ENCODE measurements at places on chromosomes 7 and 10. TPM values are rescaled to one million over a fixed set of nuclear protein-coding genes. Genes with fewer than 3 reads are reported as not detected.

CAMK2B gene
- 4.4 TPM for total RNA-seq

TAS2R38 gene
- not detected for total RNA-seq

SLC12A9 gene
- 34.3 TPM for total RNA-seq

PSD gene
- total RNA-seq = 0.16 TPM

PLAC9 gene
- total RNA-seq = 113 TPM

SLC26A4 gene
- total RNA-seq = 3.5 TPM

URGCP gene
- total RNA-seq = 38.0 TPM

HABP2 gene
- not detected for total RNA-seq

REEP3 gene
- 57.7 TPM for total RNA-seq

DNA sequence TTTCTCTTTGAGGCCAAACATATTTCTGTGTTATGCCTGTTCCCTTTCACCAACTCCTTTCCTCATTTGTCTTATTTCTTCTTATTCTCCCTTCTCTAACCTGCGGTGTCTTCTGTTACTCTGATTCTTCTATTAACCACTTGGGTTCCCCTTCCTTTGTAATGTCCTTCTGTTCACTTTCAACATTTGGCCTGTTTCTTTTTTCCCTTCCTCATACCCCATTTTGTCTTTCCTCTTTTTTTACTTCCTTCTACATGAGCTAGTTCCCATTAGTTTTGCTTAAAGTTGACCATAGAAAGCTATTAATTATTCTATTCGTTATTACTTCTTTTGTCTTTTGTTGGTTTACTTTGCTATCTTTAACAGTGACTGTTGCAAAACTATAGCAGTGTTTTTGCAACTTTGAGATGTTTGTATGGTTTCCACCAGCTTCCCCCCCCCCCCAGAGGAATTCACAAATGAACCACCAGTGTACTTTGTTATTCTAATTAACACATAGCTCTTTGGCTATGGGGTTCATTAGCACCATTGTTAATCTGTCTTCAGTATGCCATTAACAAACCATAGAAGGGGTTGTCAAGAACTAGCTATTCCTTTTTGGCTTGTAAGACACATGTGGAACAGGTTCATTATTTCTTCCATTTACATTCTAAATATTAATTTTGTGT, 2.9 kb downstream of the LRGUK start:
- no peak for DNase-seq

DNA sequence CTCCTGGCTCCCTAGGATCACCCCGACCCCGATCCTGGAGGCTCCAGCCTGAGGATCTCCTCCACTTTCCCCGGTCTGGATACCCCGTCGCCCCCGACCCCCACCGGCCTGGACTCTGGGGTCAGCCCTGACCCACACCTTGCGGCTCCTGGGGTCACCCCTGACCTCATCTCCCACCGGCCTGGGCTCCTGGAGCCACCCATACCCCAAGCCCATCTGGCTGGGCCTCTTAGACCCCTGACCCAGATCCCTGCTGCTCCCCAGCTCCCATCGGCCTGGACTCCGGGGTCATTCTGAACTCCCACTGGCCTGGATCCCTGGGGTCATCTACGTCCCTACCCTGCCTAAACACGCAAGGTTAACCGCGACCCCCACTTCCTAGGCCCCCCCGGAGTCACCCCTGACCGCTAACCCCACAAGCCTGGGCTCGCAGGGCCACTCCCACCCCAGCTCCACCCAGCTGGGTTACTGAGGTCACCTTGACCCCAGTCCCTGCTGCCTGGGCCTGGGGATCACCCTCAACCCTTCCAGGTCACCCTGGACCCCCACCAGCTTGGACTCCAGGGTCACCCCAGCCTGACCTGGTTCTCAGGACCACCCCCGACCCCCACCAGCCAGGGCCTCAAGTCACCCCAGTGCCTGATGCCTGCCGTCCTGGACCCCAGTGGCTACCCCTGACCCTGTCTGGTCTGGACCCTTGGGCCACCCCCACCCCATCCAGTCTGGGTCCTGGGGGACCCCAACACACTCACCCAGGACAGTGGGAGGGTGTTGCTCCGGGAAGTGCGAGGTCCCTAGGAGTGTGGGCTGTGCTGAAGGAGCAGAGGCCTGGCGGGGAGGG, 1.2 kb downstream of the FOXK1 start:
- DNase-seq = peak; percentile 82

DNA sequence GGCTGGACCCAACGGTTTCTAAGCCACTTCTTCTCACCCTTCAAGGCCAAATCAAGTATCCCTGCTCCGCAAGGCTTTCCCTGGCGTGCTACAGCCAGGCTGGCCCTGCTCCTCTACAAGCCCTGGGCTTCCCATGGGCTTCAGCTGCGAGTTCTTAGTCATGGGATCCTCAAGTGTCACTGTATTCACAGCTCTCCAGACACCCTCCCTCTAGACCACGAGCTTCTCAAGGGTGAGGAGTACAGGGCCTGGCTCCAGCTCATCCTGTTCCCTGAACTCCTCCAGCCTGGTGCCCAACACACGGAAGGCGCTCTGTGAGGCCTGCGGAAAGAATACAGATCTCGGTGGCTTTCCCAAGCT, 38.8 kb downstream of the FAM53B start:
- peak; percentile 42 for DNase-seq

DNA sequence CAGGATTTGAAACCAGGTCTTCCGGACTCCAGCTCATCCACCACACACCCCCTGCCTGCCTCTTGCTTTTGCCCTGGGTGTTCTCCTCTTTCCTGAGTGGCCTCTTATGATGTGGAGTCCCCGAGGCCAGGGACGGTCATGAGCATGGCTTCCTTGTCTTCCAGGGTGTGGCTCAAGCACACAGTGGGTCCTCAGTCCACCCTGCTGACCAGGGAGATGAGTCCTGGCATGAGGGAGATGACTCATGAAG, 32.8 kb downstream of the DNAJB12 start:
- DNase-seq = no peak

- no peak for DNase-seq
Observed at GRCh38 chr10:100382553-100382952, 35.5 kb downstream of the SCD start.

DNA sequence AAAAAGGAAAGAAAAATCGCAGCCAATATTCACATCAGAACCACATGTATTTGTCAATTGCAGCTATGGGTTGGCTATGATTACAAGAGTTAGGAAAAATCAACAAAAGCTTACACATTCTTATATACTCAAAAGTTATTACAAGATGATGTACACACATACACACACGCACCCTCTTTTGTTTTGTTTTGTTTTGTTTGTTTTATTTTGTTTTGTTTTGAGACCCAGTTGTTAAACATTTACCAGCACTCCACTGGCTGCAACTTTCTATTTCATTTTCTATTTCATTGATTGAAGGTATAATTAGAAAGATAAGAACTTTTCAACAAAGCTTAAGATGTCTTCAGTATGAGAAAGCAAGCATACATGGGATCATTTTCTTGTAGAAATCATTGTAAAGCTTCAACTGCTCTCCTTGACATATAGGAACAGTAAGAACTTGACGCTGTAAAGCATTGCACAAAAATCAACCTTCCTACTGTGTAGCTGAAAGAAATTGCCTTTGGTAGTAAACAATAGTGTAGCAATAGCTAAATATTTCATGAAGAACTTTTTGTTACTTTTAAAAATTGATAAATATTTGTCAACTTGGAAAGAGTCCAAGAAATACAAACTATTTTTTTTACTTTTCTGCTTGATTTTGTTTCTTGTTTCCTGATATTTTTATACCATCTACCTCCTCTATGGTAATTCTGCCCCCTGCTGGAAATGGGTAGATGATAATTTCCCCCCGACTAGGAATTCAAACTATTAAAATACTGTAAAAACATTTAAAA, 205.9 kb downstream of the MBL2 start:
- no peak for DNase-seq

GRCh38 chr10:63173468-63174232, 40.5 kb downstream of the NRBF2 start:
- no peak for DNase-seq

GRCh38 chr10:12448340-12448728, 99.0 kb downstream of the CAMK1D start:
- no peak for DNase-seq

- no peak for DNase-seq
Observed at GRCh38 chr10:15324611-15325010, 46.5 kb downstream of the FAM171A1 start.

GRCh38 chr7:41621953-41622831, 80.7 kb downstream of the INHBA start:
- DNase-seq = no peak

DNA sequence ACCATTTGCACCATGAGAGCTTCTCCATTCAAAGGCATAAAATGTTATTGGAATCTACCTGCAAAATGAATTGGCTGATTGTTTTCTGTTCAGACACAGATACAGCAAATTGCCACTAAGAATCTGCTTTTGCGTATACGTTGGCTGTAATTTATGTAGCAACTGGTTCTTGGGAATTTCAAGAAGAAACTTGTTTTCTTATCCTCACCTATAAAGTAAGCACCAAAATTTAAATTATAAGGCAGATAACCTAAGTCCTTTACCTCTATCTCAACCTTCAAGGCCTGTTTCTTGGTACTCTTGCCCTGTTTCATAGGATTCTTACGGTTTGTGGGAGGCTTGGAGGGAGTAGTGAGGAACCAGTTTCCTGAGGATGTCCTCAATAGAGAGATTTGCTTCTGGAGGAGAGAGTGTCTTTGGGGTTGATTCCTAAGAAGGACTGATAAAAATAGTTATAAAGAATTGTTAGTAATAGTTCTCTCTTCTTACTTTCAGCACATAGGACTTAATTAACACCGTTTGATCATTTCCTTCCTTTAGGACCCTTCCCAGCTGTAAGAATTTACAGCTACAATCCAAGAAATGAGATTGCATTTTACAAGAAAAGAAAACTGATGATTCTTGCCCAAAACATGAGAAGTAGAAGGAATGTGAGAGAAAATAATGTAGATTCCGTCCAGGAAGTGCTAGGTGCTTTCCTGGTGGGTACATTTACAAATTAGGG, 2.0 kb downstream of the STAMBPL1 start:
- no peak for DNase-seq

- DNase-seq = no peak
Observed at GRCh38 chr7:80548840-80549530, 37.1 kb upstream of the GNAT3 start.

- DNase-seq = no peak
Observed at GRCh38 chr10:7700577-7701125, 2.5 kb upstream of the ITIH2 start.

- peak; percentile 39 for DNase-seq
Observed at GRCh38 chr7:98879198-98879978, 1.1 kb downstream of the TRRAP start.

- DNase-seq = no peak
Observed at GRCh38 chr7:41999736-42000283, 237.2 kb downstream of the GLI3 start.

DNA sequence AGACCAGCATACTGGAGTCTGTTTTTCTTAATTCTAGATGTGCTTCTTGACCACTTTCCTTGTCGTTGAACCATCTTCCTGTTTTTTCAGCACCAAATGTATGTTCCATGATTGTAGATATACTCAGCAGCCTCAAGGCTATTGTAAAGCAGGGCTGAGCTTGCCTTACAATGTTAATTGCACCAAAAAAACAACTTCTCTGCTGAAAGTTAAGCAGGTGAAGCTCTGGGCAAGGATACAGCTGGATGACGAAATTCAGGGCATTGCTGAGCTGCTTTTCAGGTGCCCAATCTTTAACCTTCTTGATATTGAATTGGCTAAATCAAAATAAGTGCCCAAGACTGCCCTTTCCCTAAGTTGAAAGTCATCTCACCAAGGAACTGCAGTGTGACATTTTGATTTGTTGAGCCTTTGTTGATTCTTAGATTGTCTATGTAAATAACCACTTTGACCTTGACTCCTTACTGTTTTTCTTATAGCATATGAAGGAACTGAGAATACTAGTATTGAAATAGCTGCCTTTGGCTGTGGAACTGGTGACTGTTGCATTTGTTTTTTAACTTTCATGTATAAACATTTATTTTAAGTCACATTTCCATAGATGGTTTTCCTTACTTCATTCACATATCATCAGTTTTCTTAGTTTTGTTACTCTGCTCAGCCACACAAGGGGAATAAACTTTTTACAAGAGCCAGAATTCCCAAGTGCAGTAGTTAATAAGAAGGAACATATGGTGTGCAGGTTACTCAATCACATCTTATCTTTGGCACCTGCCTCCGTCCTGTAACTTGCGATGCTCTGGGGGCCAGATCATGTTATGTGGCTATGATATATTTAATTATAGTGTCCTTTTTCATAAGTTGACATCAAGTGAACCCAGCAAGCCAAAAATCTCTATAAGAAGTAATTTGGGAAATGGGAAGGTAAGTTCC, 3.1 kb downstream of the AHCYL2 start:
- DNase-seq = no peak

- no peak for DNase-seq
Observed at GRCh38 chr10:78663721-78664120, 405.0 kb upstream of the ZMIZ1 start.
